NCI-H187 (cell line): ENCODE measurements at places on chromosomes 7 and 10.

DNA sequence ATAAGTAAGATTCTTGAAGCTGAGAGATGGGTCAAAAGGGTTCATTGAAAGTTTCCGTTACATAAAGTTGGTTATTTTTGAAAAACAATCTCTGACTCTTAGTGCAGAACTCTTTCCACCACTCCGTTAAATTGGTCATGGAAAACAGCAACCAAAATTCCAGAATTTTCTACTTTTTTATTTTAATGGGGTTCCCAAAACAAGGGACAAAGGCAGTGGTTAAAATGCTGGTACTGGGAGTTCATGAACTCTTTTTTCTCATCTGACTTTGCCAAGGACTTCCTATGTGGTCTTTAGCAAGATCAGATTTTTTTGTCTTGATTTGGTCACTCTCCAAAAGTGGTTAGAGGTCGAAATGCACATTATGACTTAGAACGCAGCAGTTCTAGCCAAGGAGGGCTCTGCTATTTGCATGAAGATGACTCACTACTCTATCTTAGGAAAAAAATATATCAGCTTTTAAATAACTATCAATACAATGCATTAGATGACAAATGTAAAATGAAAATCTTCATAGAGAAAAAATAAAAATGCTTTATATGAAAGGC, 145.7 kb downstream of the REEP3 start:
- no peak for DNase-seq

- no peak for DNase-seq
Measured at GRCh38 chr10:92181575-92181974, 109.3 kb downstream of the CPEB3 start.

DNA sequence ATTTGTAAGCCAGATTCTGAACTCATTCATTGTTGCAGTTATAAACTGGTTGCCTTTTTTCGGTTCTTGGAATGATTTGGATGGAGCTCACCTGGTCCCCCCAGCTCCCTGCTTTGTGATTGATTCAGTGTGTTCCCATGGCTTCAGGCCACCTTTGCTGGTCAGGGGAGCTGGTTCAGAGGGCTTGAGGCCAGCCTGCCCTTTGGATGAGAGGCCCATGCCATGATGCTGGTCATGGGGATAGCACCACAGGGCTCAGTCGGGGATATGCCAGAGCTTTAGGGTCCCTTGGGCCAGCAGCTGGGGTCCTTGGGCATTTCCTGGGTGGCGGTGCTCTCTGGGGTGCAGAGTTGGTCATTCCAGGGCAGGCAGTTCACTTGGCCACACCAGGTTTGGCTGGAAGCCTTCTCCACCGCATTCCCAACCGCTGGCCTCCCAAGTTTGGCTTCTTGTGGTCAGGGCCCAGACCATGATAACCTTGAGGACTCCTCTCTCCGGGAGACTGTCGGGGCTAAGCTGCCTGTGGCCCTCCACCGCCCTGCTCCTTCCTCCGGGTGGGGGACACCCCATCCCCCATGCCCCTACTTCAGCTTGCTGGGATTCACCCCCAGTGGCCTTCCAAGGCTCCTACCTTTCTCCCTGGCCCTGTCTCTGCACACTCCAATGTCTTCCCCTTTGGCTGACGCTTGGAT, 65.1 kb downstream of the MGMT start:
- DNase-seq, result no peak

- no peak for DNase-seq
Measured at GRCh38 chr10:88253-88652, 39.2 kb upstream of the TUBB8 start.

- no peak for DNase-seq
Measured at GRCh38 chr10:51244309-51244708, 170.0 kb downstream of the PRKG1 start.

- no peak for DNase-seq
Measured at GRCh38 chr10:50605269-50605950, 18.3 kb downstream of the SGMS1 start.

GRCh38 chr7:35768346-35768745, 32.5 kb upstream of the SEPTIN7 start:
- DNase-seq, result no peak

DNA sequence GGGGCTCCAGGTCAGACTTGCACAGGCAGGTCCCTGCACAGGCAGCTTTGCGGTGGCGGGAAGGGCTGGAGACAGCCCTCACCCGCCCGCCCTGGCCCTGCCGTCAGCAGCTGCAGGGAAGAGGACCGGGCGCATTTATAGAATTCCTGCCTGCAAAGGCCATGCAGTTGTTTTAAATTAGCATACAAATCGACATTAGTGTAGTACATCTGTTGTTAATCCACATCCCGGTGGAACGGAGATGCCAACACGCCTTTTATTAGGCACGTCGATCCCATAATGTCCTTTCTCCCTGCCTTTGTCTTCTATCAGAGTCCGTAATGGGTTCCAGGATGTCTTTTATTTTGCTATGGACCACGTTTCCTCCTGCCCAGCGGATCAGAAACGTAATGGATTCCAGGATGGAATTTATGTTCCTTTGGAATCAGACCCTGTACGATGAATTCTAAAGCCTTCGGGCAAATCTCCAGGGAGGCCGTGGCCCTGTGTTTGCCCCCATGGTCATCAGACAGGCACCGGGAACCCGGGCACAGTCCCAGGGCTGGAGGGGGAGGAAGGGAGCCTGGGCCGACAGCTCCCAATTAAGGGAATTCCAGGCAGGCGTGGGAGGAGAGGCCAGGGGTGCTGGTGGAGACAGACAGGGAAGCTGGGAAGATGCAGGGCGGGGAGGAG, 123.9 kb downstream of the COL26A1 start:
- DNase-seq, result no peak

DNA sequence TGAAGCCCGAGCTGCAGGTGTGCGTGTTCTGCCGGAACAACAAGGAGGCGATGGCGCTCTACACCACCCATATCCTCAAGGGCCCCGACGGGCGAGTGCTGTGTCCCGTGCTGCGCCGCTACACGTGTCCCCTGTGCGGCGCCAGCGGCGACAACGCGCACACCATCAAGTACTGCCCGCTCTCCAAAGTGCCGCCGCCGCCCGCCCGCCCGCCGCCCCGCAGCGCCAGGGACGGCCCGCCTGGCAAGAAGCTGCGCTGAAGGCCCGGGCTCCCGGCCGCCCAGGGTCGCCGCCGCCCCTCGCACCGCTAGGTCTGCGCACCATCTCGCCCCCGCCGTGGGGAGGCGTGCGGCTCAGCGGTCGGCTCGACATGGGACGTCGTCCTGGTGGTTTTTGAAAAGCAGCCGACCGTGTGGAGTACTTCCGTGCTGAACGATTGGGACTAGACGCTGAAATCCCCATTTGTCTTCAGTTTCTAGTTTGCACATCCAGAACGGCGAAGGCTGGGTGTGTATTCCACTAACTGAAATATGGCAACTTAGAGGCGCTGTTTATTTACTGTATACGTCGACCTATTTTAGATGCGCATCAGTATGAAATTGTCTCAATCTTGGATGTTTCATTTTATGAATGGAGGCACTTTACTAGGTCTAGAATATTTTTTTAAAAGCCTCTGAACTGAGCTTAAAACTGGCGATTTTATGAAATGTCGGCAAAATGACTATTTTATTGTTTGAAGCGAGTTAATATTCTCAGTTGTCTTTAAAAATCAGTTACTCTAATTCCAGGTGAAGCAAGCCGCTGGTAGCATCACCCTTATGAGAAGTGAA, 1.1 kb downstream of the NANOS1 start:
- DNase-seq, result no peak

GRCh38 chr10:33260403-33261149, 73.9 kb downstream of the NRP1 start:
- no peak for DNase-seq

DNA sequence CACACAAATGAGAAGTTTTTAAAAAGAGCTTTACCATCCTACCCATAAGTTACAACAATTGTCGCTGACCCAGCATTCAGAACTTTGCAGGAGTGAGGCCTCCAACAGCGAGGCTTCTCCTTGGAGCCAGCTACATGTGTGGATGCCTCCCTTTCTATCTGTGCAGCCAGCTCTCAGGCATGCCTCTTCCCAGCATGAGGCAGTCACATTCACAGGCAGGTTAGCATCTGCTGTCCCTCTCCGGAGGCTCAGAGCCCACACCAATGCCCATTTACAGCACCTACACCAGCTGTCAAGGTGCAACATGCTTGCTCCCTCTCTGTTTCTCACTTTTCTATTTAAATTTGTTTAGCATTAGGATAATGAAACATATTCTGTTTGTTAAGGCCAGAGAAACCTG, 278.7 kb upstream of the PODXL start:
- no peak for DNase-seq

DNA sequence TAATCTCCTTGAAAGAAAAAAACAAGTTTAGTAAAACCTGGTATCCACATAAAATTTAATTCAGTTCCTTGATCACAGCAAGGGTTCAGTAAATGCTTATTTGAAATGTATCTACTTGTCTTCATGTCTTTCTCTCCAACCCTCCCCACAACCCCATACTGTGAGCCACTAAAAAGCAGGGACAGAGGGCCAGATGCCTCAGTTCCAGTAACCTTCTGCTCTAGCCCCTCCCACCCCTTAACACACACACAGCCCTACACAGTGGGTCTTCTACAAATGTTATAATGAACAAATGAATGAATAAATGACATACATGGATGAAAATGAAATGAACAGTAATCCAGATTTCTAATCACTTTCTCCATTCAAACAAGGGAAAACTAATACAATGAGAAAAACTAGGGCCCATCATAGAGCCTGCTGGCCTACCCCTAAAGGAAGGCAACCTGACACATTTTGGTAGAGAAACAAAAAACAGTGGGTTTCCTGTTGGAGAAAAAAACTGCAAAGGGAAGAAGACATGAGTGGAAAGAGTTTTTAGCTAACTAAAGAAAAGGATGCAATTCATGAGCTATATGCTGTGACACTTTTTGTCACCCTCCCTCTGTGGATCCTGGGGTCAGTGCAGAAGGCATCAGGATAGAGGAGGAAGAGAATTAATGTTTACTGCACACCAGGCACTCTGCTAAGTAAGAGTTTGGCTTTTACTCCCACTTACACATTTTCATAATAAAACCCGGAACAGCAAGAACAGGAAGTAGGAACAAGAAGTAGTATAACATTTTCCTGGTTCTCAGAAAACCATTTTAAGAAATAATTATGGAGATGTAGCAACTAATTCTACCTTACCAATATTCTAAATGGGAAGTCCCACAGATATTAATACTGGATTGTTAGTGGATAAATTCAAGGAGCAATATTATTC, 38.1 kb downstream of the ELMO1 start:
- no peak for DNase-seq

GRCh38 chr10:53886325-53887300, 914.4 kb downstream of the PCDH15 start:
- no peak for DNase-seq

- no peak for DNase-seq
Measured at GRCh38 chr7:98418636-98419315, 17.9 kb upstream of the BAIAP2L1 start.

DNA sequence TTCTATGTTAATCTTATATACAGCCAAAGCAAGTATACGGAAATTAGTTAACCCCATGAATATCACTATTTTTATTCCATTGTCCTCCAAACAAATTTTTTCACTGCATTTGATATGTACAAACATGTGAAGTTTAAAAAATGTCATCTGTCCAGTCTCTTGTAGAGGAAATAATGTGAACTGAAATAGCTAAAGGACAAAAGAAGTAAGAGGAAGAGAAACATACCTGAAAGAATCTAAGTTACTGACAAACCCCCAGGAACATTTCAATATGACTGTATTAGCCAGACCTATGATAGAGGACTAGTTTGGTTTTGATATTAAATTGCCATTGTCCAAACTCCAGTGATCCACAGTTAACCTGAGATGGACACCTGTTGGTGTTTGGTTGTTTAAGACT, 80.6 kb downstream of the NRCAM start:
- DNase-seq, result no peak

DNA sequence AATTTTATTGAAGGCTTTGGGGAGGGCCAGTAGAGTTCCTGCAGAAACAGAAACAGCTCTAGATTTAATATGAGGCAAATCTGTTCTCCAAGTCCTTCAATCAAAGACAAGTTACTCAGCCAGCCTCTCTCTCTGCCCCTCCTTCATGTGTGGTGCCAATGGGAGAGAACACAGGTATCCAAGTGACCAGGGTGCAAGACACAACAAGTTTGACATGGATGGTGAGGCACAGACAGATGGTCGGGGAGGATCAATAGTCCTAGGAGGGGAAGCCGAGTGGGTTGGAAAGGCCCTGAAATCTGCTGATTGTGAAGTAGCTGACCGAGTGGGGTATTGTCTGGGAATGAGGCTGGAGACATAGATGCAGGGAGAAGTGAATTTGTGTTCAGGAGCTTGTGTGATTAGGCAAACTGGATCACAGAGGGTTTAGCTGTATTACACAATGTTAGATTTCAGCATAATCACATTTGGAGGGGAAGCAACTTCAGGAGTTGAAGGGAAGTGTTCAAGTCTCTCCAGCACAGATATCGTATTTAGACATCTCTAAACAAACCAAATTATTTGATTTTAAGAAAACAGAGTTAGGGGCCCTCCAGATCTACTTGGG, 1.5 kb downstream of the GIMAP1 start:
- DNase-seq, result no peak

- no peak for DNase-seq
Measured at GRCh38 chr7:151244841-151245346, 3.6 kb downstream of the SMARCD3 start.

GRCh38 chr10:12897278-12897677, 104.2 kb downstream of the CCDC3 start:
- no peak for DNase-seq

DNA sequence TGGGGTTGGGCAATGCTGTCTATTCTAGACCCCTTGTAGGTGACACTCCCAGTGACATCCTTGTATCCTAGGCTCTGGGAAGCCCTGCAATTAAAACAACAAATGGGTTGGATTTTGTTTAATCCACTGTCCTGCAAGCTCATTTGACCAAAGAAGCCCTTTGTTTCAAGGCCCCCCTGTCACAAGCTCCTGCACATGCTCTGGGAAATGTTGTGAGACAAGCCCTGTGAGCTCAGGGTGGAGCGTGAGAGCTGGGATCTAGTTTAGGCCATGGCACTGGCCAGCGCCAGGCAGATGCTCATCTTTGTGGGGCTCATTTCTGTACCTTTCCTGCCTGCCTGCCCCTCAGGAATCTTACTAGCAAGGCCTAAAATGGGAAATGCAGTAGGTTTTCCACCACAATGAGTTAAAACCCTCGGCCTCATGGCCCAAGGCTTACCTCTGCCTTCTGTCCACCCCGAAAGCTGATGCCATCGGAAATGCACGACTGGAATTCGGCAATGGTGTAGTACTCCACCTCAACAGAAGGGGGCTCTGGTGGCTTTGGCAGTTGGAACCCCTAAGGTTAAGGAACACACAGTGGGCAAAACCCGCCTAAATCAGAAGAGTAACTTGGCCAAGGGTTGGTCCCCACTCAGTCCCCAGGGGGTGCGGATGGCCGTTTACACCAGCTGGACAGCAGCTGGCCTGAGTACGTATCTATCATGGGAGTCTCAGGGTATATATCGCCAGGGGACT, 112.0 kb downstream of the NEURL1 start:
- DNase-seq, result no peak

DNA sequence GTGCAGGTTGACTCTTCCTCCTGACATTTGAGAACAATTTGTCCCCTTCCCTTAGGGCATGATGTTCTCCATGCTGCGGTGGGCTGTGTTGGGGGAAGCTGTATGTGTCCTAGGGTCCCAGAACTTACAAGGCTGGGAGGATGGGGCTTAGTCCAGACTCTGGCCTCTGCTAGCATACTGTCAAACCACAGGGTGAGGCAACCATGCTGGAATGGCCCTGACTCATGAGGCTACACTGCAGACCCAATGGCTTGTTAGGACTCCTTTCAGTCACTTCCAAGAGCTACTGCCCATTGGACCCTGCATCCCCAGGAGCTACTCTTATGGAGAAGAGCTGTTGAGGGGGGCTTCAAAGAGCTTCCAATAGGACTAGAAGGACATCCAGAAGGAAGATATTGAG, 20.1 kb upstream of the FAM170B start:
- DNase-seq, result no peak
